ENCODE measurements at places on chromosomes 12 and 14.

GRCh38 chr14:99538275-99538674, 57.1 kb downstream of the CCNK start:
- DNase-seq: no peak

DNA sequence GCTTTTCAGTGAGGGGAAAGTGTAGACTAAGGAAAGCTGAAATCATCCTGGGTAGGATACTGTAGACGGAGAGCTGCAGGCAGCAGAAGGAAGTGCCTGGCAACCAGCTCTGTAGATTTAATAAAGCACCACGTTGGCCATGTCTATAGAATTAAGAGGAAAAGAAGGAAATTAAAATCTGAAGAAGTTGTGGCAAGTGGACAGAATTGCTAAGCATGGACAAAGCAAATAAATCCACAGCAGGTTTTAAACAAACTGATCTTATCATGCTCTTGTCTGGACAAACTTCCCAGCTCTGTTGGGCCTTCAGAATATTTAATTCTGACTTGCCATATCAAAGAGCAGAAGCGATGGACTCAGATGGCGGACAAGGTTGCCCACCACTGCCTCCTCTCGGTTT, 27.2 kb upstream of the EVL start:
- no peak for DNase-seq

DNA sequence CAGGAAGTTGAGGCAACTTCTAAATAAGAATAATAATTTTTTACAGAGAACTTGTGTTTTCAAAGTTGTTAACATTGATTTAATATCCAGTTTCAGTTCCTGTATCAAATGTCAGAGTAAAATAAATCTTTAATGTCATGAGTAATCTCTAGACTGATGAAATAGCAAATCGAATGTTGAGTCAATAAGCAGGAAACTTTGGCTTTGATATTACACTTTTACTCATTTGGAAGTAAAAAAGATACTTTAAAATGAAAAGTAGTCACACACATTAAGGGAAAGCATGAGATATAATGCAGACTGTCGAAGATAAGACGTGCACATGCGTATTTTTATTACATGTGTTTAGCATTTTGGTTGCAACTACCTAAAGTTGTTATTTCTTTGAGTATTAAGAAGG, 78.2 kb upstream of the PTGDR start:
- no peak for DNase-seq

DNA sequence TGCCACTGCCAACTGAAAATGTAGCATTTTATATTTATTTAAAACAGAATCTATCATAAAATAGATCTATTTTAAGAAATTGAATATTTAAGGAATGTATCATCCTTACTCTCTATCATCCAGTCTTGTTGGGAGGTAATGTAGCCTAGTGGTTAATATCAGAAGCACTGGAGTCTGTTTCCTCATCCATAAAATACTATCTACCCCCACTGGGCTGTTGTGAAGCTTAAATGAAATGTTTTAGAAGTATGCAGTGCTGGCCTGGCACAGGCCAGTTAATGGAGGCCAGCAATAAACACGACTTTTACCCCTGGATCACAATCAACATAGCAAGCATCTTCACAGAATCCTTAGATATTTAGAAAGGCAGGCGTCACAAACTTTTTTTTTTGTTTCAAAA, 188.0 kb downstream of the CAND1 start:
- DNase-seq: no peak

- no peak for DNase-seq
Measured at GRCh38 chr12:76024102-76024781, 7.3 kb downstream of the PHLDA1 start.

- DNase-seq: no peak
Measured at GRCh38 chr12:124964836-124965462, 24.0 kb downstream of the DHX37 start.

DNA sequence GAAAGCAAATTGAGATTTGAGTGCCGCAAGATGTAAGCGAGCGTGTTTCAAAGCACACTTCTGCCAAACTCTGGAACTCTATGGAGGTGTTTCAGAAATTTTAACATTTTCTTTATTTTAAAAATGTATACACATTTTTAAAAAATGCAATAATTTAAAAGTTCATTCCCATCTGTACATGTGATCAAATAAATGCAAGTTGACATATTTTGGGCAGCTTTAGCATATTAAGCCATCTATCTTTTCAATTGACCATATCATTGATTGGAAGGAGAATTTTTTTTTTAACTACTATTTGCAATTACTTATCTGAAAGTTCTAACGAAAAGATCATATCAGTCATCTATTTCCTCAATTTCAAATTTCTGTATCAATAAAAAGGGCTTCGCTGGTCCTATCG, 101.3 kb downstream of the PPM1H start:
- no peak for DNase-seq

DNA sequence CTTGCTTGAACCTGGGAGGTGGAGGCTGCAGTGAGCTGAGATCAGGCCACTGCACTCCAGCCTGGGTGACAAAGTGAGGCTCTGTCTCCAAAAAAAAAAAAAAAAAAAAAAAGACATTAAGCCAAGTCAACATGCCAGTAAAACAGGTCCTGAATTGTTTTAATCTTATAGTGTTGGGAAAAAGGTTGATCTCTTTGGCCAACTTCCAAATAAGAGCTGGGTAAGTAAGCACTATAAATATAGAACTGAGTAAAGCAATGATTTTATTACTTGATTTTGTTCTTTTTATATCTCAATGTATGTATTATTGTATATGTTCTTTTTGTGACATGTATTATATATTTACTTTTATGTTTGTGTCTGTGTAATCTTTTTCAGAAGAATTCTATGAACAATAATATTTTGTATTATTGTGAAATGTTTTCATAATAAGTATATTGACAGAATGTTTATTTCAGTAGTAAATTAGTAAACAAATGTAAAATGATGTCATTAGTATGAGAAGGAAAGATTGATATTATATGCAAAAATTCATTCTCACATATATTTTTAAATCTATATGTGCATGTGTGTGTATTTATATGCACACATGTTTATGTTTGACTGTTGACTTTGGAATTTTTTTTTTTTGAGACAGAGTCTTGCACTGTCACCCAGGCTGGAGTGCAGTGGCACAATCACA, 9.6 kb upstream of the AKAP6 start:
- no peak for DNase-seq

DNA sequence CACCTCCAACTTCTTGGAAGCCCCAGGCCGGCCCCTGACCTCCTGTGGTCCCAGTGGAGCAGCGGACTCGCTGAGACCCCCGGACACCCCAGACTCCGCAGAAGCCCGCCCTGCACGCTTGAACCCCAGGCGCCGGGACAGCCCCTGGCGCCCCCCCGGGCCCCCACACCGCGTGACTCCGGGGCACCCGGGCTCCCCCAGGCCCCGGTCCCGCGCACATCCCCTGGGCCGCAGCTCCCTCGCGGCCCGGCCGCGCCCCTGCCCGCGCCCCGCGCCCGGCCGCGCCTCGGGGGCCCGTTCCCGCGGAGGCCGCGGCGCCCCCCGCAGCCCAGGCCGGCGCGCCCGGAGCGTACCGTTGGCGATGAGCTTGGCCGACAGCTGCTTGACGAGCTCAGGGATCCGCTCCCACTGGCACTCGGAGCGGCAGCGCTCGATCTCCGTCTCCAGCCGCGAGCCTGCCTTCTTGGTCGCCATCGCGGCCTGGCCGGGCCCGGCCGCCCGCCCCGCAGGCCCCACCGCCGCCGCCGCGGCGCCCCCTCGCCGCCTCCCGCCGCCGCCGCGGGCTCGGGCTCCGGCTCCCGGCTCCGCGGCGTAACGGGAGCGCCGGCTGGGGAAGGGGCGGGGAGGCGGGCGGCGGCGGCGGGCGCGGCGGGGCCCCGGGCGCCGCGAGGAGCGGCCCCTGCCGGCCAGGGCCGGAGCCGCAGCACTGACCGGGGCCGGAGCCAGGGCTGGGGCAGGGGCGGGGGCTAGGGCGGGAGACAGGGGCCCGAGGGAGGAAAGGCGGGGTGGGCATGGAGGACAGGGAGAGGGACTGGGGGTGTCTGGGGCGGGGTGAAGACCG, at the start of gene TTC7B:
Gene TTC7B, minus strand, starts transcription at position 609 of the 841 bp plus-strand sequence. Its CDS starts 135 bp downstream, at position 474.
- peak; percentile 58 for DNase-seq

DNA sequence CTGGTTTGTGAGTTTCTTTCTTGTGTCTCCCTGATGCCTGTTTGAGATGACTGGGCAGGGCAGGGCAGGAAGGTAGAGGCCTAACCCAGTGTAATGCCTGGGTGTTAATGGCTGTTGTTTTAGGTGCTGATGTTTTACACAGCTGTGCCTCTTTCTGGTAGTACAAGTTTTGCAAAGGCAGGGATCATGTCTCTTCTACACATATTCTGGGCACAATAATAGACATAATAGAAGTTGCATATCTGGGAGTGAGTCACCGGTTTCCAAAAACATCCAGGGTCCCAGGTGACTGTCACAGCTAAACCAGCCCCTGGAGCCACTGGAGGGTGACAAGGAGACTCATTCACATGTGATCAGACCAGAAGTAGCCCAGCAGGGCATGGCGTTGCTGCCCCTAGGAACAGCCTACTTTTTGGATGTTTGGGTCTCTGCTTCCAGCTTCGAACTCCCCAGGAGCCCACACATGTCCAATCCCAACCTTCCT, 18.1 kb downstream of the TPCN1 start:
- no peak for DNase-seq

DNA sequence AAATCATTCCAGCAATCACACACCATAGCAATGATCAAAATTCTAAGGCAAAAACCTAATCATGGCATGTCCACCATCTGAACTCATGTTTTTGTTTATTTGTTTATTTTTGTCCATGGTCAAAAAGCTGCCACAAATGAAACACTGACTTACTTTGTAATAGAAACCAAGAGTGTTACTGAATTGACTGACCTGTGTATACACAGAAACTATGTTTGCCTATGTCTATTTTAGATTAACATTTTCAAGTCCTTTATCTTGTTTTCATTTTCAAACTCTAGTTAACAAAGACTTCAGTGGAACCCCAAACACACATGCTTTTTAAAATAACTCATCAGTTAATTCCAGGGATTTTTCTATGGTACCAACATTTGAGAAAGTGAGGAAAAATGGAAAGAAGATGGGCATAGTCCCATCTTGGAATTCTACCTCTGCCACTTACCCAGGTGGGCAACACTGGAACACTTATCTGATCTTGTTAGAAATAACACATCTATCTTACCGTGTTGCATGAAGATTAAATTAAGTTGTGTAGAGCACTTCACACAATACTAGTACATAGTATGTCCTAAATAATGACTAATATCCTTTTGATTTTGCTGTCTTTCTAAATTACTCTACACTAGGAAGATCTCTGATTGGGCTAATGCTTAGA, 6.4 kb downstream of the LUM start:
- DNase-seq: no peak

DNA sequence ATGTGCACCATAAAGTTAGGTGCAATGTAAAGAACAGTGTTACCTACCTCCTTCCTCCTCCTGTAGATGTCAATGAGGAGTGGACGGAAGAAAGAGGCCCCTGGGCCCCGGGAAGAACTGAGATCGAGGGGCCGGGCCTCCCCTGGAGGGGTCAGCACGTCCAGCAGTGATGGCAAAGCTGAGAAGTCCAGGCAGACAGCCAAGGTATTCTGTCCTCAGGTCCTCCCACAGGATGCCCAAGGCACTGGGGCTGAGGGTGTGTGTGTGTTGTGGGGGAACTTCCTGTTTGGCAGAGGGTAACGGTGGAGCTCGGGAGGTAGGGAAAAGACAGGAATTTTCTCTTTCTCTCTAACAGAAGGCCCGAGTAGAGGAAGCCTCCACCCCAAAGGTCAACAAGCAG, 6.4 kb downstream of the ATN1 start:
- DNase-seq: no peak

- peak; percentile 59 for DNase-seq
Measured at GRCh38 chr12:31322801-31323207, 3.1 kb downstream of the SINHCAF start.

- DNase-seq: no peak
Measured at GRCh38 chr12:52395761-52396434, 10.2 kb downstream of the KRT82 start.

DNA sequence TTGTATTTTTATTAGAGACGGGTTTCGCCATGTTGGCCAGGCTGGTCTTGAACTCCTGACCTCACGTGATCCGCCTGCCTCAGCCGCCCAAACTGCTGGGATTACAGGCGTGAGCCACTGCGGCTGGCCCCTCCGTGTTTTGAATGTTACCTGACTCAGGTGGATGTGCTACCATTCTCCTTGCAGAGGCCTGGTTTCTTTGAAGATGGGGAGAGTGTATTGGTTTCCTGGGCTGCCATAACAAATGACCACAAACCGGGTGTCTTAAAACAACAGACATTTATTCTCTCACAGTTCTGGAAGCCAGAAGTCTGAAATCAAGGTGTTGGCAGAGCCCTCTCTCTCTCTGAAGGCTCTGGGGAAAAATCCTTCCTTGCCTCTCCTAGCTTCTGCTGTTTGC, 98.0 kb downstream of the IRF2BPL start:
- DNase-seq: no peak

DNA sequence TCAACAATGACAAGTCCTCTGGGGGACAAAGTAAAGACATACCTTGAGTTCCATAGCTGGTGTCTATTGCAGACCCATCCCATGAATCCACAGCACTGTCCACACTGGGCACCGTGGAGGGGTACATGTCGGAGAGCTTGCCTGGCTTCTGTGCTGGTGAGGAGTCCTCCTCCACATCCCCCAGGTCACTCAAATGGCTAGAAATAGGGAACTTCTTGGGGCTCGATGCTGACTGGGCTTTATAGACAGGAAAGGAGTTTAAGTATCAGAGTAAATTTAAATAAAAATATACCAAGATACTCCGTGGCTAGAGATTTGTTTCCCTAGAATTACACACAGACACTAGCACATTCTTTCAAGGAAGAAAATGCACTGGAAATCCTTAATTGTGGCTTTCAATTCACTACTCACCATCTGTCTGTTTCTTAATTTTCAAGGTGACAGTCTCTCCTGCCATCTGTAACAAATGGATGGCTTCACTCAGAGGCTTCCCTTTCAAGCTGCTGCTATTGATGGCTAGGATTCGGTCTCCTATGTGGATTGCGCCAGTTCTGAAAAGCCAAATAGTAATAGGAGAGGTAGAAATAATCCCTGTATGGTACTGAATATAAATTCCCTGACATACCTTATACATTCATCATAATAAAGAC, 90.1 kb downstream of the HELB start:
- DNase-seq: peak; percentile 57

DNA sequence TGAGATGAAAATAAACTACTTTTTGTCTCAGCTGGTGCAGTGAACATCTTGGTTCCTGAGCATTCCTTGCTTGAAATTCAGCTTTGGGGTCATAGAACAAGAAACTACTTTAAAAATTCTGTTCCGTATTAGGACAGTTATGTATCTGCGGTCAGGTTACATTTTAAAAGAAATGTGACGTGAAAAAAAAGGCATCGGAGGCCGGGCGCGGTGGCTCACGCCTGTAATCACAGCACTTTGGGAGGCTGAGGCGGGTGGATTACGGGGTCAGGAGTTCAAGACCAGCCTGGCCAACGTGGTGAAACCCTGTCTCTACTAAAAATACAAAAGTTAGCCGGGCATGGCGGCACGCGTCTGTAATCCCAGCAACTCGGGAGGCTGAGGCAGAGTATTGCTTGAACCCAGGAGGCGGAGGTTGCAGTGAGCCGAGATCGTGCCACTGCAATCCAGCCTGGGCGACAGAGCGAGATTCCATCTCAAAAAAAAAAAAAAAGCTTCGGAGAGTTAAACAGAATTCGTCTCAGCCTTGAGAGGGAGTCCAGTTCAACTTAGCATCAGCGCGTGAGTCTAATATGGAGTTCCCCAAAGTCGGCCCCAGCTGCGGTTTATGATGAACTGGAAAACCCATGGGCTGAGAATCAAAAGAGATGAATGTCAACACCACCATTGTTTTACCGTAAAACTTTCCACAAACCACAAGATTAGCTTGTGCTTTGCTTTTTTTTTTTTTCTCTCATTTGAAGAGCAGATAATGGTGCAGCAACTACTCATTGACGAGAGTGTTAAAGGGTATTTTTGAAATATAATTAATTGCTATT, 2.1 kb upstream of the SLC2A13 start:
- no peak for DNase-seq

- peak; percentile 45 for DNase-seq
Measured at GRCh38 chr14:70919774-70920173, 12.5 kb downstream of the PCNX1 start.
